ENCODE measurements at places on chromosomes 3 and 15.

GRCh38 chr15:41955807-41956525 is 16.4 kb downstream of the EHD4 start:
- DNase-seq = no peak

DNA sequence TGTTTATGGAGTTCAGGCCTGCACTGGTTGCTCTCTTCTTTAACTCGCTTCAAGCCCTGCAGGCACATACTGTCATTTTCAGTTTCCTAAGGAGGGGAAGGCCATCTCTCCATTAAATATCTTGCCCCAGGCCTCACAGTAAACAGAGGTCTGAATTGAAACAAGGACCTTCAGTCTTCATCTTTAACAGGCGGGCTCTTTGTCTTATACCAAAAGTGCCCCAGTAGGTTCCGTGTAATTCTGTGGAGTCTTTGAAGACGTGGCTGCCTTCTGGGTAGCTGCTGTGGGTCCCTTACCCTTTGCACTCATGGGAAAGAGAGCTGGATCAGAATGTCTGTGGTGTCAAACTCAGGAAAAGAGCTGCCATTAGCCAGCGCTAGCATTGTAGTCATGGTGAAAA is 161.2 kb downstream of the APBA2 start:
- no peak for DNase-seq

- DNase-seq = no peak
These were observed 97.8 kb downstream of the GTPBP8 start for GRCh38 chr3:113088616-113089015.

DNA sequence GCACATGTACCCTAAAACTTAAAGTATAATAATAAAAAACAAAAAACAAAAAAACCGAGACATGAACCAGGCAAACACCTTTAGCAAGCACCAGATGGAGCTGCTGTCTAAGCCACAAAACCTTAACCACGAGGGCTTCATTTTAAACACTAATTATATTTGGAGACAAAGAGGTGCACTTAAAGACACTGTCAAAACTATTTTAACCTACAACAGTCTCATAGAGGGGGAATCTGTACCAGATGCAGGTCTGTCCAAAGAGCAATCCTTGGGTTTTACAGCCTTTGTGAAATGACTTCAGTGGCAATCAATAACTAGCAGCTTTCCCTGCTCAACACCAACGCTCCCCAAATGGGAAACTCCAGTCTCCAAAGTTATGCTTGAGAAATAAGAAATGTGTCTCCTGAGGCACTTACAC is 115.7 kb upstream of the TSPAN3 start:
- no peak for DNase-seq

- no peak for DNase-seq
These were observed 47.7 kb upstream of the PTX3 start for GRCh38 chr3:157388976-157389375.

All from NCI-H2081 treated with DMSO at 0.1 percent for 48 hours (cell line).